Kidney capillary endothelial cell (primary cell): ENCODE measurements at places on chromosomes 3 and 15.

DNA sequence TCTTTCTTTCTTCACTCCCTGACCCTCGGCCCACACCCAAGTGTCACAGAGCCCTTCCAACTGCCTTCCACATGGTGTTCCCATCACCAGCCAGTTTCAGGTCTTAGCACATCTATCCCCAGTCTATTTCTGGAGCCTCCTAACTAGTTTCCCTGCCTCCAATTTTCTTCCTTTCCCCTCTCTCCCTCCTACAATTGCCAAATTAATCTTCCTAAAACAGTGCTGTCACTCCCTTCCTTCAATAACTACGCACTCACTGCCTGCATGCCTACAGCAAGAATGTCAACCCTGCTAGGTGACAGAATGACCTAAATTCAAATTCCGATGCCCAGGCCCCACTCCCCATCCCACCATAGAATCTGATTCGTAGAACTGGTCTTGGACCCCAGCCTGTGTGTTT, 36.1 kb upstream of the CA12 start:
- DNase-seq, result no peak

DNA sequence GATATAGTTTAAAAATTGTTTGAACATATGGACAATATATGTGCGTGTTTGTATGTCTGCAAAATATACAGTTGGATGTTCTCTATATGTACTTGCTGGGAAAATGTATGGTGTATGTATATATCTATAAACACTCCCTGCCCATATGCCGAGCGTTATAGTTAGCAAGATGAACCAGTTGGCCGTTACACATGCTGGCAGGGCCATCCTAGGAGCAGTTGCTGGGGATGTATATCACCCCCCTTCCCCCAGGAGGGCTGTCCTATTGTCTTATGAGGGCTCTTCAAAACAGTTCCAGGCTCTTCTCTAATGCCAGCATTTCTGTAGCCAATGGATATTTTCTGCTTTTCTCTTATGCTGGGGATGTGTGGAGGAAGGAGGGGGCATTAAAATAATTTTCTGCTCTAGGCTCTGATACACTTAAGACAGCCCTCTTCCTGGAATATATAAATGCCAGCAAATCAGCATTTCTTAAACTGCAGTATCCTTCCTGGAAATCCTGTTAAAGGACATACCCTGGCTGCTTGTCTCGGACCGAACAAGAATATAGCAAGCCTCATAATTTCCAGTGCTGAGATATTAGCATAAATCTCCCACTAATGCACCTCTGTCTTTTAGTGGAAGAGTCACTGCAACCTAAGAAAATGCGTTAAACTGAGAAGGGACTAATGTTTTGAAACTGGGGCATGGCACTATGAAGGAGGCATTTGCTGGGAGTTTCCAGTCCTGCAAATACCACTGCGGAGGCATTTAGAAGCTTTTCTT, 134.4 kb downstream of the MDFIC2 start:
- no peak for DNase-seq

DNA sequence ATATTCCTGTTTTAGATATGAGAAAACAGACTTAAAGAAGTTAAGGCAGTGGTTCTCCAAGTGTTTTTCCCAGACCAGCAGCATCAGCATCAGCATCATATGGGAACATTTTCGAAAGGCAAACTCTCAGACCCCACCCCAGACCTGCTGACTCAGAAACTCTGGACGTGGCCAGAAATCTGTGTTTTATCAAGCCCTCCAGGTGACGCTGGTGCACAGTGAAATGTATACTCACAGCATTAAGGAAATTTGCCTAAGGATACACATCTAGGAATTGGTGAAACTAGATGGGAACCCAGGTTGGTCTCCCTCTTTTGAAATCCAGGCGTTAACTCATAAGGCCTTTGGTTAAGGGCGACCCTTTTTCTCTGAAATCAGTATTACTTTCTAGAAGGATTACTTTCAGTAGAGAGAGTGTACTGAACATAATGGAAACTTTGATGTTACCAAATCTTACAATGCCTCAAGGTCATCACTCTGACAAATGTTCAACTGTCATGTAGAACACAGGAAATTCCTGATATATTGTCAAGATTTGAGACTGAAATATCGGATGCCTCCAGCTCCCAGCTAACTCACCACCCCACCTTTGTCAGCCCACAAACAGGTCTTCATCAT, 910.2 kb downstream of the ROBO1 start:
- no peak for DNase-seq

- no peak for DNase-seq
These were observed 36.2 kb downstream of the CDCP1 start for GRCh38 chr3:45109771-45110508.

DNA sequence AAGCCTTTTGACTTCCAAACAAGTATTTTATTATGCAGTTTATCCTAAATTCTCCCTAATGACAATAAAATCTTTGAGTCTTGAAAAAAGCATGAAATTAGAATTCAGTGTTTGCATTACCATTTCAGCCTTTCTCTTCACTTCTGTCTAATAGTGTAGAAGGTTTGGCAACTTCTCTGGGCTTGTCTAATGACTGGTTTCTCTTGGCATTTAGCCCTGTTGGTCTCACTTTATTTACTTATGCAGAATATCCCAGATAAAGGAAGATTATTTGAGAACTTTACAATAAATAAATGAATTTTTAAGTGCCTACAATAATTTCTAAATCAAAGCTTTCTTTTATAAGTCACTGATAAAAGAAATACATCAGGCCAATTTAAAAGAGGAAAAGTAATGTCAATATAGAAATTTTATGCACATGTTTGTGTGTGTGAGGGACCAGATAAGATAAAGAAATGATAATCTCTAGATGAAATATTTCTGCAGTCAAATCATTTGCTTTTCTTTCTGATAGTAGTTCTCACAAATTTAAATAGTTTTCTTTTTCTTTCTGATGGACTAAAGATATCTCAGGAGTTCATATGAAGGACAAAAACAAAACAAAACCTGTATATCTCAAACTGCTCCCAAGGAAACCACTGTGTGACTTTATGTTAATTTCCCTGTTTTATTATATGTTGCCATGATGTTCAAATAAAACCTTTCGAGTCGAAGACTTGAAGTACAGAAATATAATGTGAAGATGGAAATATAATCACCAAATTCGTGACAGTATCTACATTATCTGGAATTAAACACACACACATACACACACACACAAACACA, 533.1 kb upstream of the CBLB start:
- no peak for DNase-seq

- peak; percentile 62 for DNase-seq
These were observed 84.6 kb downstream of the MESD start for GRCh38 chr15:80904998-80905397.

- no peak for DNase-seq
These were observed 72.4 kb downstream of the CHDH start for GRCh38 chr3:53773611-53774368.

DNA sequence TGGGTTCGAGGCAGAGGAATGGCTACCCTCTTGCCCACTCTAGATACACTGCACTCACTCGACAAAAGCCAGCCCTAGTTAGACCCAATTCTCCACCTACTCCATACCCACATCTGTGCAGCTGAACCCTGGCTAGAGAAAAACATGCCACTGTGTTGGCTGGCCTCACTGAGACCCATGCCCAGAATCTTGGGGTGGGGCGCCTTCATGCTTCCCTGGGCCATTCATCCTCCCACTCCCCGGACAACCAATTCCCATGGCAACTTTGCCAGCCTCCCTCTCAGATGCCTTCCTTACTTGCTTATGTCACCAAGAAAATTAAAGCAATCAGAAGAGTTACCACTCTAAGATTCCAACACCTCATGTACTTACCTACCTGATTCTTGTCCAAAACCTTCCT, 9.2 kb upstream of the LIMD1 start:
- no peak for DNase-seq

- no peak for DNase-seq
These were observed 25.8 kb downstream of the SCG3 start for GRCh38 chr15:51706926-51707608.

- no peak for DNase-seq
These were observed 402.8 kb downstream of the EPHB1 start for GRCh38 chr3:135197856-135198255.

DNA sequence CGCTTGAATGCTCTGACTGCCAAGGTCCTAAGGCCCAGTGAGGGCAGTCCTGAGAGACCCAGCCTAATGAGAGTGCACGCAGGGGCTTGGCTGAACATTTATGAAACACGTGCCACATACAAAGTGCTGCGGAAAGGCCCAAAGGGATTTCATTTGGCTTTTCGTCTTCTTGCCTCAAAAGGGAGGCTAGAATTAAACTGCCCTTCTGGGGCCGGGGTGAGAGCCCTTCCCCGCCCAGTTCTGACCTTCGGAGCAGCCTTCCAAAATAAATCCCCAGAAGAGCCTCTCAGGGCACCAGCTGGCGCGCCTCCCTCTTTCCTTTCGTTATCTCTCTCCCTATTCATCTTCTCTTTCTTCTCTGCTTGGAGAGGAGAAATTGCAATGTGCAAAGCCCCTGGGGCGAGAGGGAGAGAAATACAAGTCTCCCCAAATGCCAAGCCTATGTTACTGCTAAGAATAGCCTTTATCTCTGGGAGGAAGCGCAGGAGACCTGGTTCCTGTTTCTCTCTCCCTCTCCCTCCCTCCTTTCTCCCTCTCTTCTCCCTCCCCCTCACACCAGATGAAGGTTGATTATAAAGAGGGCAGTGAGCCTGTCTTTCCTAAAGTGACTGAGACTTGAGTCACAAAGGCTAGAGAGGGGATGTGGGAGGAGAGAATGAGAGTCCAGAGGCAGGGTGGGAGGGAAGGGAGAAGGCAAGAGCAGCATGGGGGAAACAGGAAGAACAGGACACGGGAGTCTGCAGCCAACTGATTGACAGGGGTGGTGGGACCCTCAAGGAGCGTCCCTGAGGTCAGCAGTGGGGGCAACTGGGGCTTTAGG, 36.7 kb upstream of the NDUFB4 start:
- DNase-seq, result peak; percentile 67

- no peak for DNase-seq
These were observed 44.5 kb downstream of the DUT start for GRCh38 chr15:48375767-48376166.

DNA sequence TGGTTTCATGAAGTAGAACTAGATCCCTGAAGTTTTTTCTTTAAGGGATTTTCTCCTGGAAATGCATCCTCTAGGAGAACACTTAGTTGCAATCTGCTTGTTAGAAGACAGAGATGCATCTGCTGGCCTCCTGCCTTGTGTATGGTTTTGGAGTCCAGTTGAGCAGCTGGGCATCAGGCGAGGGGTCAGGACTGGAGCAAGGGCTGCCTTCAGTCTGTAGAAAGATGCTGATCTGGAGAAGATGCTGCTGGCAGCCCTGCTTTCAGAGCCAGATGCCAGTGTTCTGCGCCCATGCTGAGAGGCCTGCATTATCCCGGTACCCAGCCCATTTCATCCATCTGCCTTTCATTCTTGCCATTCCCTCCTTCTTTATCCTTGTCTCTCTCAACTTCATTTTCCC, 77.4 kb downstream of the CHCHD6 start:
- no peak for DNase-seq

DNA sequence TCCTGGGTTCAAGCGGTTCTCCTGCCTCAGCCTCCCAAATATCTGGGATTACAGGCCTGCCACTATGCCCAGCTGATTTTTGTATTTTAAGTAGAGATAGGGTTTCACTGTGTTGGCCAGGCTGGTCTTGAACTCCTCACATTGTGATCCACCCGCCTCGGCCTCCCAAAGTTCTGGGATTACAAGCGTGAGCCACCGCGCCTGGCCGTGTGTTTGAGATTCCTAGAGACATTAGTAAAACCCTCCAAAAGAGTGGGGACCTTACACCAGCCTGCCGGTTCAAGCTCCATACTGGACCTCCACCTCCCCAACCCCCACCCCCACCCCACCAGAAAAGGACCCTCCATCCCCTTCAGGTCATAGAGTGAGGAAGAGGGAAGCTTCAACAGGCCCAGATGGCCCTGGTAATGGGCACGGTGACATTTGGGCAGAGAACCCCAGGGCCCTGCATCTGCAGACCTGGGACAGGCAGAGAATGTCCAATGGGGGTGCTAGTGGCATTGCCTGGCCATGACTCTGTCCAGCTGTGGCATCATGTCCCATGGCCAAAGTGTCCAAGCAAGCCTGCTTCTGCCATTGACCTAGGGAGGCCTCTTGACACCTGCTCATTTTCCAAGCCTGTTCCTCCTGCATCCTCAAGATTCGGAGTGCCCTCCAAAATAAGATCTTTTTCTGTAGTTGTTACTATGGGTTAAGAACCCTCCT, 108.9 kb upstream of the KLF13 start:
- no peak for DNase-seq

- no peak for DNase-seq
These were observed 41.1 kb downstream of the ERICH6 start for GRCh38 chr3:150662410-150663200.

DNA sequence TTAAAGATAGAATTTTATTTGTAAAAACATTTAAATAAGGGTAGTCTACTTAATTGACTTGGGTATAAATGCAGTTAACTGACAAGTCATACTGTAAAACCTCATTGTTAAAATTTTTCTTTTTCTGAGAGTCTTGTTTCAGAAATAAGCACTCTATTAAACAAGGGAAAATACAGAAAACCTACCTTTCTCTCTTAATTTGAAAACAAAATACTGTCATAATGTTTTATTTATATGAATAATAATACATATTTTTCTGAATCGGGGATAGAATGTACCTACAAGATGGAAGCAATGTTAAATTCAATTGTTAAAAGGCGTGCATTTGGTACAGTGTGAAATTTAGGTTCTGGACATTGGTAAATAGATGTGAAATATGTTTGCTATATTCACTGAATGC, 17.8 kb downstream of the ZIC1 start:
- DNase-seq, result no peak

GRCh38 chr3:153246806-153247205, 84.8 kb downstream of the RAP2B start:
- DNase-seq, result no peak

DNA sequence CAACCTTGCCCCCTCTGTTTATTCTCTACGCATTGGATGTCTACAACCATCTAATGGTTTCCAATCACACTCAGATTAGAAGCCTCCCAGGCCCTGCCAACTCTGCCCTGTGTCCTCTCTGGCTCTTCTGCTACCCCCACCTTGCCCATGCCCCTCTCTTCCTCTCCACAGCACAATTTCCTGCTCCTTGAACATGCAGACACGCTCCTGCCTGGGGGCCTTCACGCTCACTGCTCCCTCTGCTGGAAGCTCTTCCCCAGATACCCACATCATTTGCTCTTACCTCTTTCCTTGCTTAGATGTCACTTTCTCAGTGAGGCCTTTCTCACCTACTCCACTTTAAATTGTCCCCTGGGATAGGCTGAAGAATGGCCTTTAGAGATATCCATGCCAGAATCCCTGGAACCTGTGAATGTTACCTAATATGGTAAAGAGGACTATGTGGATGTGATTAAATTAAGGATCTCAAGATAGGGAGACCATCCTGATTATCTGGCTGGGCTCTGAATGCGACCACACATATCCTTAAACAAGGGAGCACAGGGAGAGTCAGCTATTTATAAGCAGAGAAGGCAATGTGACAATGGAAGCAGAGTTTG, 9.9 kb downstream of the KY start:
- no peak for DNase-seq

- no peak for DNase-seq
These were observed 43.8 kb upstream of the FGD5 start for GRCh38 chr3:14775011-14775410.

DNA sequence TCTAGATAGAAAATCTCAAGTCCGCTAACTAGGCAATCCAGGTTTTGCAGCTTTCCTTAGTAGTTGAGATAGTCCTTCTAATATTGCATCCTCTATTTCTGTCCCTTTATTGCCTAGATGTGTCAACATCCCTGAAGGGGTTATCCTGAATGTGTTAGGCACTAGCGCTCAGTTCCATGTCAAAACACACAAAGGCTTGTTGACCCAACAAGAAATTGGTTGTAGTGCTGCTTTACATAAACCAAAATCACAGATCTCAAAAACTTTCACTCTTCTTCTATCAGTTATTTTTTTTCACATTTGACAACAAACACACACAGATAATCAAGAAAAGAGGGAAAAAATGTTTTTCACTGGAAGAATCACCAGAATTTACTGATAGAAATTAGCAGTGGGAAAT, 51.4 kb upstream of the SOX2 start:
- no peak for DNase-seq
